ENCODE measurements at places on chromosomes 2 and 18.

GRCh38 chr2:212523756-212524155 is 14.8 kb downstream of the ERBB4 start:
- DNase-seq = no peak

DNA sequence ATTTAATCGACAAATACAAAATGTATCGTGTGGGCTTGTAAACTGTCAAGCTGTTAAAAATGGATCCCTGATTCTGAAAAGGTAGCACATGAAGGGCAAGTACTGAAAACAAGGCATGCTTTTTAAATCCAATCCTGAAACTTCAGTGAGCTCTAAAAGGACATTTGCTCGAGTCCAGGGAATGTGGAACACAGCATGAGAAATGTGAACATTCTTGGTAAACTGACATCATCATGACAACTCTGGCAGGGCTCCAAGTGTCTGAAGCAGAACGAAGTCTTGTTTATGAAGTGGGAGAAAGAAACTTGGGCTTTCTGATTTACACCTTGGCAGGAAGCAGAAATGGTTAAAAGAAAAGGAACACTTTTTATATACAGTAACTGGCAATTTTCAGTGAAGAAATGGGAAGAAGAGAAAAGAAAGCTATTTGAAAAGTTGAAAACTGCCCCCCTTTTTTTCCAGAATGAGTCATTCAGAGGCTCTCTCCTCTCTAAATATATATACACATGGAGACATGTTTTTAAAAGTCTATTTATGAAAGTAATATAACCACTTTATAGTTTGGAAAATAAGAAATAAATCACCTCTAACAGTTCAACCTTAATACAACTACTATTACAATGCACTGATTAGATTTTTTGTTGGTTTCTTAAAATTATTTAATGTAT is 120.8 kb downstream of the GAREM1 start:
- DNase-seq = peak; percentile 52

DNA sequence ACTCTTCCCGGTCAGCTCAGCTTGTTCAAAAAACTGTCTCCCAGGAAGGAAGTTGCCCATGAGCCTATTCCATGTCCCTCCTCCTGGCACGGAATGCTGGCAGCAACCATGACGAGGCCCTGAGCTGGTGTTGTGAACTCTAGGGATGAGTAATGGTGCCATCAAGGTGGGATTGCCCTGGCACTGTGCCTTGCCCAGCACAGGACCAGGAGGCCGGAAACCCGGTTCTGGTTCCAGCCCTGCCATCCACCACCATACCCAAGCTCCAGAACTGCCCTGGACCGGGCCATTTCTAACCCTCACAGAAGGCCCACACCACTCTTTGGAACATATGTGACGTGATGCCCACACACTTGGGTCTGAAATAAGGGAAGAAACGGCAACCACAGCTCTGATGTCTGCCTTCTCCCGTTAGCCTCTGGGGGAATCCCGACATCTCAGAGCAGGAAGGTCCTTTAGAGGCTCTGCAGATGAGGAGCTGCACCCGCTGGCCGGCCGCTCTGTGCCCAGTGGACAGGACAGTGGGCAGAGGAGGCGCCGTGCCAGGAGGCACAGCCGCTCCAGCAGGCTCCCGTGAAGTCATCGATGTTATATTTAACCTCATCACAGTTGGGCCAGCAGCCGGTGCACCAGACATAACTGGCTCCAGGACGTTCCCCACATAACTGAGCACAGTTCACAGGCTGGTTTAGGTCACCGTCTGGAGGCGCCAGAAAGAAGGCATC is 462.1 kb upstream of the ID2 start:
- DNase-seq = no peak

DNA sequence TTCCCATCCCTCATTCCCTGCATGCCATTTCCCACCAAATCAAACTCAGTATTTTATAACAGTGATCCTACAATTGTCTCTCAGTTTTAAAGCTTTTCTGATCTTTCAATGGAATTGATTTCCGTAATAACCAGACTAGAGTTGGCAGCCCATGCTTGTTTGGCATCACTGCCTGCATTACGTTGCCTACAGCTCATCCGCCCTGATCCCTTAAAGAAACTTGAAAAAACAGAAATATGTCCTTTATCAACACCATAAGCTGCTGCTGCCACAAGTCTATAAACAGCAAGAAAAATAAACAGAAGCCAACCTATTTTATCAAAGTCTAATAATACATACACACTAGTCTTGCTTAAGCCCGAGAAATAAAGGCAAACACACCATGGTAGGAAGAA is 331.0 kb downstream of the METTL4 start:
- no peak for DNase-seq

DNA sequence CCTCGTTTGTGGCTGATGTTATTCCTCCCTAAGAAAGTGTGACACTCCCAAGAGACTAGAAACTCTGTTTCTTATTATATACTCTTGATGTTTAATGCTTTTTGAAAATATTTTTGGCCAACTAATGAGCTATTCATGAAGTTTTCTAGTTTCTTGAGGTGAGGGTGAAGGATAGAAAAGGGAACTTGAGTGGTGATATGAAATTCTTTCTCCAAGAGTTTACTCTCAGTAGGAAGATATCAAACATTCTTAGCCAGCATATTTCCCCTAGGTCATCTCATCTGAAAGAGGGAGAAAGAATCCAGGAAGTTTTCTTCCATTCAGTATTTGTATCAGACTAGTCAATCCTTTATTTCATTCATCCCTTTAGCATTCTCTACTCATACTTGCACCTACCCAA is 95.7 kb downstream of the MAP3K20 start:
- no peak for DNase-seq

DNA sequence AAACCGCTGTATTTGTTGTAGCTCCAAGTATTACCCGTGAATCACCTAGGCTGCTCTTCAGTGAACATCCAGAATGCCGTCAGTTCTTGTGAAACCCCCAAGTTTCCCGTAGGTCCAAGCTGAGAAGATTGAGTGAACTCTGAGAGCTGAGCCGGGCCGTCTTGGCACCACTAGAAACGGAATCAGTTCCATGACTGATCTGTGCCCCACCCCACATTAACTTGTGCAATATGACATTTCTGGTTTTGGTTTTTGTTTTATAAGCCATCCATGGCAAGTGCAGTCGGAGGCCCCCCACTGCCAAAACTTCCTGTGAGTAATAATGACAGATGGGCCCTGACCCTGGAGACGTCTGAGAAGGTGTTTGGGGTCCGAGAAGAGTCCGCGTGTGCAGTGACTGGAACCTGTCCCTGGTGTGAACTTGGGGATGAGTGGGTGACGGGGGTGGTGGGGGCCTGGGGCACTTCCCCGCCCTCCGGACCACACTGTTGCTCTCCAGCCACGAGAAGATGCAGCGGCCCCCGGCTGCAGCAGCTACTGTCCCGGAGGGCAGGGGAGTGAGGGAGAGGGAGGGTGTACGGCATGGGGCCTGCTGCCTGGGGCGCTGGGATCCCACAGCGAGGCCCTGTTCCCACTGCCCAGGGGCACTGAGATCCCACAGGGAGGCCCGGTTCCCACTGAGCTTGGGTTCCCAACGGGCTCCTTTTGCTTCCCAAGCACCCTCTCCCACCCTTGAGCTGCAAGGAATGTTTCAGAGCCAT is 26.5 kb downstream of the NFATC1 start:
- no peak for DNase-seq

- DNase-seq = no peak
Observed at GRCh38 chr2:70790136-70790828, at the start of gene FIGLA. FIGLA (minus strand) TSS chr2:70790643; CDS start chr2:70790638, 5 bp downstream.

DNA sequence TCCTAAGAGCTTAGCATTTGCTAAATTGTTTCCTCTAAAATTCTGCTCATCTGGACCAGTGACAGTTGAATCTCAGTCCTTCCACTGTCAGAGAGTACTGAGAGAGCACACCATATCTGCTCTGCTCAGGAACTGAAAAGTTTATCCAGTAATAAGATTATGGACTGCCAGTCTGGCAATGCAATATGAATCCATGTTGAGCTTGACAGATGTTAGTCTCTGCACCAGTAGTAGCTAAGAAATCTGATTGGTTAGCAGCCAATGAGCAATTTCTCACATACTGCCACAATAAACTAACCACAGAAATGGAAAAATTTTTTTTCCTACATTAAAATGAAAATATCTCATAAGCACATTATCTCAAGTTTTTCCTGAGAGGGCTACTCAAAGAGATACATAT is 2.3 kb downstream of the PRKD3 start:
- no peak for DNase-seq

DNA sequence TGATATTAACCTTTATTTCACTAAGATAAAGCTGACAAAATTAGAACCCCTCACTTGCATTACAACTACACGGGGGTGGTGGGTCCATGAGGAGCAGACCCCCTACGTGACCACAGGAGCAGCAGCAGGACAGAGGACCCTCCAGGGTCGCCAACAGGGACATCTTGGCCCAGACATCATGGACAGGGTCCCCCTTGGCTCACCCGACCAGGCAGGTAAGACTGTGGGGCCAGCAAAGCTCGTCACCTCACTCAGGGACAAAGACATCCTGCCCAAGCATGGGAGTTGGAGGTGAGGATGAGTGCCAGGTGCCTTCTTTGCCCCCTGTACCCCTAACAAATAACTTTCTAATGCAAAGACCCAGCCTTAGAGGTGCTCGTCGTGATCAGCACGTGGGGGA is 111.3 kb upstream of the RAB6C start:
- DNase-seq = no peak

GRCh38 chr18:13582178-13582670 is 144.1 kb downstream of the FAM210A start:
- DNase-seq = no peak

GRCh38 chr2:150427298-150427697 is 60.2 kb downstream of the RND3 start:
- no peak for DNase-seq

DNA sequence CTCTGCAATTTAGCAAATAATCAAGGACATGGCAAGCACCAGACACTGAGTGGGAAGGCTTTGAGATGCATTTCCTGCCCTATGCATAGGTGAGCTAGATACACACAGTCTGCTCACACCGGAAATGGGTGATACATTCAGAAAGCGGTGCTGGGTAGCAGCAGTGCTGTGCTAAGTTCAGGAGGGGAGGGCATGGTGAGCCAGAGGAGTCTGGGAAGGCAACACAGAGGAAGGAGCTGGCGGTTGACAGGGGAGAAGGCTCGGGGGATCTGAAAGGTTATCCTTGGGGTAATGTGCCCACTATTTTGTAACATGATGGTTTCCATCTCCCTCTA is 57.4 kb upstream of the EPAS1 start:
- DNase-seq = no peak

DNA sequence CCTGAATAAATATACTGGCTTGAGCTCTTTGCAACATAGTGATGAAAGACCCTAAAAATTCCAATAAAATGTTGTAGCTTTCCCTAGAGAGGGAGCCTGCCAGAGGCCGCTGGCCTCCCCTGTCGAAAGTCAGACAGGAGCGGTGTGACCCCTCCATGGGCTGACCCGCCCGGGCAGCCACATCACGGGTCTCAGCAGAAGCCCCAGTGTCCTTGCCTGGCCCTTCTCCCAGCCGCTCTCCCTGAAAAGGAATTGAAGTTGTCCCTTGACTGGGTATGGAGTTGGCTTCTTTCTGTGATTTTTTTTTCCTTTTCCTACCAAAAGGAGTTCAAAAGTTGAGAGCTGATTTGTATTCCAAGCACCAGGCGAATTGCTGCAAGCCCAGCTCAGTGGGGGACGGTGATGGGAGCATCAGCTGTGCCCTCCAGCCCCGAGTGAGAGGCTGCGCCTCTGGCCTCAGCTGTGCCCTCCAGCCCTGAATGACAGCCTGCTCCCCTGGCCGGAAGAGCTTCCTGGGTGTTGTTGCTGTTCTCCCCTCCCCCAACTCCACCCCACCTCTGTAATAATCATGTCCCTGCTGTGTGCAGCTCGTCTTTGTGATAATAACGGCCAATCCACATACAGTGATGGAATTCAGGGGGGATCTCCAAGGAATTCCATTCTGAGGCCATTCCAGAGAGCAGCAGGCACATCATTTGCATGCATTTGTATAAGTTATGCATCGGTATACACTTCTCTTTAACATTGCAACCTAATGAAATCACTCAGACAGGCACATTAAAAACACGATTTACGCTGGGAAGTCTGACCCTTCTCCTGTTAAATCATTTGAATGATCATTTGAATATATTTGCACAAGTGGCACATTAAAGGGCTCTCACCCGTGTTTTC is 501.0 kb downstream of the EIPR1 start:
- DNase-seq = no peak

DNA sequence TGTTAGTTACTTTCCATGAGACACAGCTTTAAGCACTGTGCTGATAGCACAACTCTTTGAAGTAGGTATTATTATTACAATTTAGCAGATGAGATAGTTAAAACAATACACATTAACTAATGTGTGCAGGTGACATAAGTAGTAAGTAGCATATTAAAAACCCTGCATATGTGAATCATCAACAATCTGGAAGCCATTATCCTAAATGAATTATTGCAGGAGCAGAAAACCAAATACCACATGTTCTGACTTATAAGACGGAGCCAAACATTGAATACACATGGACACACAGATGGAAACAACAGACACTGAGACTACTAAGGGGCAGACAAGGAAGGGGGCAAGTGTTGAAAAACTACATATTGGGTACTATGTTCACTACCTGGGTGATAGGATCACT is 300.3 kb upstream of the GULP1 start:
- DNase-seq = no peak

DNA sequence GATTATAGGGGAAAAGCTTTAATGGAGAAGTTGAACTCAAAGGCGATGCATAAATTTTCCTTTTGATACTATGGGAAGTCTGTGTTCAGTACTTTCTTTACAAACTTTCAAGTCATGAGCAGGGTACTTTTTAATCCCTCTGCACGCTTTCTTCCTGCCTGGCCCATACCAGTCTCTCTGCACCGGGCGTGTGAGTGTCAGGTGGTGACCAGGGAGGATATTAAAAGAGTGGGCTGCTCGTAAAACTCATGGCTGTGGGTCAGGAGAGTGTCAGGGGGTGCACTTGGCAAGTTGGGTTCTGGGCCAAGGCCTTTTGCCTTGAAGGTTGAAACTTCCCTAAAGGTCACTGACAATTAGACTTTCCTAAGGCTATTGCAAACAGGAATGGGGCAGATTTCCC is 367.8 kb downstream of the GPD2 start:
- DNase-seq = no peak

GRCh38 chr18:70139138-70139537 is 66.3 kb downstream of the RTTN start:
- no peak for DNase-seq

GRCh38 chr18:59448546-59448945 is 89.5 kb upstream of the LMAN1 start:
- no peak for DNase-seq

- DNase-seq = no peak
Observed at GRCh38 chr2:12465631-12466135, 251.1 kb upstream of the TRIB2 start.

GRCh38 chr2:24509840-24510239 is 18.8 kb downstream of the NCOA1 start:
- DNase-seq = no peak
